ENCODE measurements at places on chromosomes 7 and 10.

DNA sequence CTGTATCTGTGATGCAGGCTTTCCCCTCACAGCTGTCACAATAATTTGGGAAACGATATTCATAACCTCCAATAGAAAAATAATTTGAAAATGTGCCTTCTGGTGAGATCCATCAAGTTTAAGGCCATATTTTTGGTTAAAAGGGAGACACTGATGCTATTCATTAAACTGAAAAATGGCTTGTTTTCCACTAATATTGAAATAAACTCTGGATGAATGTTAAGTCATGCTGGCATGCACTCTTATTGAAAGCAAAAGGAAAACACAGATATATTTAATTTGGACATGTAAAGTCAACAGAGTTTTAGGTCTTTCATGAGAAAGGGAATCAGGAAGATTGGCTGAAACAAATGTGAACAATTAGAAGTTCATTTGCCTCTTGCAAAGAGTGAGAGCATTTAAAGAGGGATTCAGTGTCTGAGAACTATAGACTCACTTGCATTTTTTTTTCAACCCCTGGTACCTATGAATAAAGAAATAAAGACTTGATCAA lies 879.2 kb downstream of the LRMDA start:
- no peak for DNase-seq

GRCh38 chr10:15182540-15183207 lies 14.2 kb upstream of the NMT2 start:
- DNase-seq, result no peak

GRCh38 chr7:127976056-127976737 lies 55.0 kb downstream of the LRRC4 start:
- DNase-seq, result no peak

- DNase-seq, result no peak
These were observed 38.2 kb upstream of the PPIF start for GRCh38 chr10:79308969-79309665.

- DNase-seq, result peak; percentile 53
These were observed 370.1 kb downstream of the PRPF18 start for GRCh38 chr10:13956826-13957225.

DNA sequence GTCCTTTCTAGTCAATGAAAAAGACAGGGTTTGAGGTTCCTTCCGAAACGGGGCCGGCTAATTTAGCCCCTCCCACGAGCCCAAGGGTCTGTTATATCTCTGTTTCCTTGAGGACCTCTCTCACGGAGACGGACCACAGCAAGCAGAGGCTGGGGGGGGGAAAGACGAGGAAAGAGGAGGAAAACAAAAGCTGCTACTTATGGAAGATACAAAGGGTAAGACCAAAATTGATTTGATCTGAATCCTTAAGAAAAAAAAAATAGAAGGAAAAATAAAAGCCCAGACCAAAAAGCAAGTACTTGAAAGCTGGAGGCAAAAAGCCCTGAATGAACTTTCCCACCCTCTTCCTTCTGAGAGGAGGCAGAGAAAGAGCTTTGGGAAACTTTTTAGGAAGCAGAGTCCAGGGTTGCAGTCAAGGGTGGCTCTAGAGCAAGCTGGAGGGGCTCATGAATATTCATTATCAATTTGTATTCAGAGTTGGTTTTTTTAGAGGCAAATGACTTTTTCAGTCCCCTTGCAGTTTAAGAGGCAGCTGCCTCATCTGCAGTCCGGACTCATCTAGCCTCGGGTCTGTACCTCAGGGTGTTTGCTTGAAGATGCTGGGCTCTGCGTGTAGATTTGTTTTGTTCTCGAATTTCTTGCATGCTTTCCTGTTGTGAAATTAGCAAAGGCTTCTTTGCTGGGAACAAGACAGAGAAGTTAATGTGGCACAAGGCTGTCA lies at the start of gene ENTPD1:
Gene ENTPD1 (plus strand): TSS at position 123 of the 721 bp plus-strand sequence. CDS start 77 bp downstream, at position 200.
- DNase-seq, result no peak

DNA sequence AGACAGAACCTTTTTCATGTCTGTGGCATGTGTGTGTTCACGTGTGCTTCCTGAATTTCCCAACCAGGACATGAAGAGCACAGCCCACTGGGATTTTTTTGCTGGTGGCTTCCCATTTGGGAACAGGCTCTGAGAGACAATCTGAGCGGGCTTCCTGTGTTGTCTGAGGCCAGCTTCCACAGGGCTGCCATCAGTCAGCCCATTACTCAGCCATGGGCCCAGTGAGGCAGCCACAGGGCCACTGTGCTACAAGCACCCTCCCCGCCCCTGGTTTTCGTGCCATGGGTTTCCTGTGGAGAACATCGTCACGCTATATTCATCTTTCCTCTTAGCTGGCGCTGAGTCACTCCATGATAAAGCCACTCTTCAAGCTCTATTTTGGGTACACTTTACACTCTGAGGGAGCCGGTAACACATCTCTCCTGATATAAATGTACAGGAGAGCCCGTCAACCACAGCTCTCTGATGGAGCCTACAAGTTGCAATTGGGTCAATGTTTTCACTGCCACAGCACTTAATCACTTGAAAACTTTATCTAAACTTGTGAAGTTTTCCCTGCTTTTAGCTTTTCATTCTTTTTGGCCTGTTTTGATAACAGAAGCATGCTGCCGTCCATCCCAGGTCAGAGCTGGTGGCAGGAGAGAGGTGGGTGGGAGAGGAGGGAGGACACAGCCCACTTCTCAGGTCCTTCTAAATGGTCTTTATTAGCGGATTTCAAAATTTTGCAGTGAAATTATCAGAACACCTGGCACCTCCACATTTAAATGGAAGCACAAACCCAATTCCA lies 96.9 kb downstream of the HIPK2 start:
- DNase-seq, result no peak

DNA sequence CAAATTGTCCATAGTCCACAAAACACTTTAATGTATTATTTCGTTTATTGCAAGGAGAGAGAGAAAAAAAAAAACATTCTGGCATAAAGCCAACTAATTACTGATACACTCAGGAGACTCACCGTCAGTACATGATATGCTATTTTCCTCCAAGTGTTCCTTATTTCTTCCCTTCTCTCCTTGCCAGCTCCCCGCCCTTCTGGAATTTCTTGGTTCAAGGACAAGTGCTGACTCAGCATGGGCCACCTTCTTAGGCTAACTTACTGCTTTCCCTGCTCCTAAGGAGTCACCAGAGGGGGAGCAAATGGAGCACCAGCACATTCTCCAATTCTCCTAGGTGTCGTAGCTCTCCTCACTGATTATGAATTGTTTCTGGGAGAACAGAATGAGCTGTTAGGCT lies 133.8 kb upstream of the HDAC9 start:
- no peak for DNase-seq

DNA sequence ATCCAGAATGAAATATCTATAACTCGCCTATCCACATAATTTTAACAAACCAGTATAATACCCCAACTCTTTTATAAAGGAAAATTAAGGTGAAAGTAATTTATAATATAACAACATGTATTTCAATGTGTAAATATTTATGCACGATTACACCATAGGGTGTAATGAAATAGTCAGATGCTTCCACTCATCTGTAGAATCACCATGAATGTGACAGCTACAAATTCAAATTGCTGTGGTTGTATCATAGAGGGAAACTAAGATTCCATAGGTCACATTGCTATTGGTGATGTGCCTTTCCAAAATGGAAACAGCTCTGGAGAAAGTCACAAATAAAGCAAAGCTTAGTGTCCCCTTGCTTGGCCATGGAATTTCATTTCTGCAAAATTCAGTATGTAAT lies 95.7 kb downstream of the CPED1 start:
- DNase-seq, result no peak

GRCh38 chr7:158816271-158816670 lies 13.0 kb downstream of the ESYT2 start:
- DNase-seq, result no peak

- DNase-seq, result no peak
These were observed 736.0 kb downstream of the AUTS2 start for GRCh38 chr7:70334295-70334694.

- no peak for DNase-seq
These were observed 31.9 kb downstream of the DLD start for GRCh38 chr7:107922886-107923285.

DNA sequence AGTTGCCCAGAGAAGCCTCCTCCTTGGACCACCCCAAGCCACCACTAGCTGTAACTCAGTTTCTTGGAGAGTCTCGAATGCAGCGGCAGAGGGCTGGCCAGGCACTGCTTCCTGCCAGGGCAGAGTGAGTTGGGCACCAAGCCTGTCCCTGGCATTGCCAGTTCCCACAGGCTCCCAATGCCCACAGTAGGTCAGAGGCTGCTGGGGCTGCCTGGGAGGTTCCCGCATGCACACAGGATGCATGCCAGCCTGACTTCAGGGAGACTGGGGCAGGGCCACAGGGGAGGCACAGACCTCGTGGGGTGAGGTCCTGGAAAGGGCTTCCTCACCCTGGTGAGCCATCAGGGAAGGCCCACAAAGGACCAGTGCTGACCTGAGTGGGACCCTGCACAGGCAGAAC lies 152.8 kb downstream of the ZNF248 start:
- DNase-seq, result no peak

GRCh38 chr7:2521952-2522591 lies 2.5 kb downstream of the LFNG start:
- no peak for DNase-seq

GRCh38 chr10:69316313-69317059 lies 38.2 kb downstream of the HK1 start:
- DNase-seq, result no peak

- no peak for DNase-seq
These were observed 107.8 kb upstream of the PLXNA4 start for GRCh38 chr7:132683896-132684690.
